Left ventricle myocardium inferior (tissue), 1 donor: ENCODE measurements at places on chromosomes 12 and 14. TPM values are rescaled to one million over a fixed set of nuclear protein-coding genes. Genes with fewer than 3 reads are reported as not detected.

- no peak overlapping the region for H3K27ac ChIP-seq
- peaks cover 18% of the 10 kb centered on the region for H3K36me3 ChIP-seq
- DNase-seq, result no peak
- no peaks in the 10 kb centered on the region for H3K4me1 ChIP-seq
Observed at GRCh38 chr12:42118136-42118879, 26.4 kb downstream of the GXYLT1 start.

DNA sequence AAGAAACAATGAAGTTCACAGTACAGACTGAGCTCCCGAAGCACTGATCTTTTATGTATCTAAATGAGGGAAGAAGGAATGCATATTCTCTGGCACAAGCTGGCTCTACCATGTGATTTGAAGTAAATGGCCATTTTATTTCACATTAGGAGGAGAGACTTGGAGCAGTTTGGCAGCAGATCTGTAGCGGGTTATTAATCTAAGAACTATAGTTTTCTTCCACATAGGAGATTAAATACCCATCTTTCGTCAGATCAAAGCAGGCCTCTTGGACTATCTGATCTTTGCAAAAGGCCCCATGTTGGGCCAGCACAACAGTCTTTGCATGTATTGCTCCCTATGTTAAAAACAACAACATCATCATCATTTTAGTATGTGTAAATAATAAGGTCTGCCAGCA lies 477.8 kb downstream of the ZFP36L1 start:
- H3K27me3 ChIP-seq, result no peaks in the 10 kb centered on the region
- peaks cover 11% of the 10 kb centered on the region for H3K4me1 ChIP-seq
- no peak for DNase-seq
- no peaks in the 10 kb centered on the region for H3K36me3 ChIP-seq

Gene IL26
- total RNA-seq, result not detected

Gene ACRBP
- 1.4 TPM for total RNA-seq

Gene IGF1
- 5.8 TPM for total RNA-seq

GRCh38 chr14:33792009-33792719 lies 158.7 kb downstream of the EGLN3 start:
- H3K27me3 ChIP-seq, result no peaks in the 10 kb centered on the region
- H3K27ac ChIP-seq, result no peak overlapping the region

Gene TAS2R9
- not detected for total RNA-seq
